ENCODE measurements at places on chromosomes 2 and 18.
A peak's percentile ranks its signal among the peaks of the same experiment; 100 is the strongest.

DNA sequence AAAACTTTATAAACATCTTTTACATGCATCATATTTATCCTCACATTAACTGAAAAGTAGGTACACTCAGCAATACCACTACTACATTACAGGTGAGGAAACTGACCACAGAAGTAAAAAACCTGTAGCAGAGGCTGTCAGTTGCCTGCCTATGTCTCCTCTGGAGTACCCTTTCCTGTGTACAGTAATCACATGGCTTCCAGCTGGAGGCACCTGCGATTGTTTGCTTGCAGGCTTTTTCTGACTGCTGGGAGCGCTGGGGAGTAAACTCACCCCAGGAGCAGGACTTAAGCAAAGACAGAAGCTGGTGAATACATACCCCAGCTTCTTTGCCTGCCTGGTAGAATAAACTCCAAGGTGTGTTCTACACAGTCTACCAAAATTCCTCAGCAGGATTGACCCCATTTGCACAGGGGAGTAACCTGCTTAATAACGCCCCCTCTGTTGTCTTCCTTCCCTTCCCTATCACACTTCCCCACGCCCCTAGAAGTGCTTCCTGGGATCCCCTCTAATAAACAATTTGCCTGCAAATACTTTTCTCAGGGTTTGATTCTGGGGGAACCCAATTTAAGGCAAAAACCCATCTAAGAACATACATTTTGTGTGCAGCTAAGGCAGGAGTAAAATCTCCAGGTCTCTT lies 138.9 kb downstream of the PTH2R start:
- no peak for DNase-seq

- DNase-seq: no peak
Measured at GRCh38 chr2:103346780-103347179, 584.9 kb downstream of the TMEM182 start.

- DNase-seq: no peak
Measured at GRCh38 chr2:64718250-64718885, 64.7 kb upstream of the SERTAD2 start.

- DNase-seq: peak; percentile 46
Measured at GRCh38 chr2:46297546-46298271, 502 bp downstream of the EPAS1 start.

DNA sequence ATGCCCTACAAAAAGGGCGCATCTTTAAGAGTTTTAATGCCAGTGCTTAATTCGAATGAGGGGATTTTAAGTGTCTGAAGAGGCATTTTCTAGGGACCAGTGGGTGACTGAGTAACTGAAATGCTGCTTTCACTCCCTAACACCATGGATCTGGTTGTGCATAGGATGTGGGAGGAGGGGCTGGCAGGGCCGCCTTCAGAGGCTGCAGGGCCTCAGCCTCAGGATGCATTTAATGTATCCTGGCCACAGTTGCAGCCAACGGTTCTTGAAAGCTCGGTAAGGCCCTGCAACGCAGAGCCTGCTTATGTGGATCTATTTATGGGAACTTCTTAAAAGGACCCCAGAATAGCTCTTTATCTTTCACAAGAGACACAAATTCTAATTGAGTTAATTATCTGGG lies 25.8 kb upstream of the IL18RAP start:
- no peak for DNase-seq

GRCh38 chr2:19733390-19733789 lies 168.4 kb downstream of the TTC32 start:
- DNase-seq: no peak

All from activated CD4-positive, alpha-beta T cell treated with anti-CD3 and anti-CD28 coated beads for 24 hours (primary cell).